ENCODE measurements at places on chromosomes 1 and 21.
A peak's percentile ranks its signal among the peaks of the same experiment; 100 is the strongest.

- no peaks in the 10 kb centered on the region for H3K4me1 ChIP-seq
- peaks cover 4% of the 10 kb centered on the region for H3K36me3 ChIP-seq
- H3K27me3 ChIP-seq: no peaks in the 10 kb centered on the region
- no peak overlapping the region for H3K27ac ChIP-seq
- no peak overlapping the region for H3K4me3 ChIP-seq
Observed at GRCh38 chr1:51648180-51649109, 31.6 kb downstream of the OSBPL9 start.

DNA sequence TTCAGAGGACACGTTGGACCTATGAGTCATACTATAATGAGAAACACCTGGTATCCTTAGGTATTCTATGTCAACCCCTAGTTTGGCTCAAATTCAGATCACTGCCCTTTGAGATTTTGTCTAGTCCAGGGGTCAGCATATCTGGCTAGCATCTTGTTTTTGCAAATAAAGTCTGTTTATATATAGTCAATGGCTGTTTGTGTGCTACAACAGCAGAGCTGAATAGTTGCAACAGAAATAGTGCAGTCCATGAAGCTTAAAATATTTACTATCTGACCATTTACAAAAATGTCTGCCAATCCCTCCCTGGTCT, 48.5 kb upstream of the EDEM3 start:
- H3K27me3 ChIP-seq: no peaks in the 10 kb centered on the region
- no peak overlapping the region for H3K4me3 ChIP-seq
- DNase-seq: no peak
- H3K4me1 ChIP-seq: peaks cover 2% of the 10 kb centered on the region
- H3K27ac ChIP-seq: no peak overlapping the region

GRCh38 chr1:6468729-6469461, 2.9 kb upstream of the TNFRSF25 start:
- no peak for DNase-seq
- H3K36me3 ChIP-seq: peaks cover 8% of the 10 kb centered on the region
- no peak overlapping the region for H3K4me3 ChIP-seq
- no peak overlapping the region for H3K27ac ChIP-seq

DNA sequence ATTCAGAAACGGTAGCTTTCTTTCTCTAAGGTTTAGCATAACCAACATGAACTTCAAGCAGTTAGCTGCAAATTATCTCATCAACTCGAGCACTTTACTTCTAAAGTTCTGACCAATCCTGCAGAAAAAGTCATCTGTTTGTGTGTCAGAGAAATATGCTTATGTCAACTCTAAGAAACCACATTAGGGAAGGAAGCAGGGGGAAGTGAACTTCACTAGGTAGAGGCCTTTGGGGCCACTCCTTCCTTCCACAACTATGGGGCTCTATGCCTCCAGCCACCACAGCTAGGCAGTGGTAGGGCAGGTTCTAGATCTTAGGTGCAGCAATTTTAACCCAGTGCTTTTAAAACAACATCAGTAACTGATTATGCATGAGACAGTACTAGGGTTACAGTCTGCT, 375.9 kb downstream of the DSCAM start:
- H3K27me3 ChIP-seq: no peaks in the 10 kb centered on the region
- no peak for DNase-seq
- no peak overlapping the region for H3K27ac ChIP-seq
- H3K4me3 ChIP-seq: no peak overlapping the region
- no peaks in the 10 kb centered on the region for H3K4me1 ChIP-seq
- H3K36me3 ChIP-seq: no peaks in the 10 kb centered on the region

GRCh38 chr1:145956781-145957442, 905 bp downstream of the LIX1L start:
- peaks cover 72% of the 10 kb centered on the region for H3K4me1 ChIP-seq
- peak overlapping the region; percentile 87 for H3K4me3 ChIP-seq
- H3K27me3 ChIP-seq: peaks cover 26% of the 10 kb centered on the region
- peak overlapping the region; percentile 95 for H3K27ac ChIP-seq
- H3K36me3 ChIP-seq: peaks cover 8% of the 10 kb centered on the region

GRCh38 chr1:202812176-202813026, 1.6 kb downstream of the PCAT6 start:
- DNase-seq: no peak
- peak overlapping the region; percentile 39 for H3K4me3 ChIP-seq
- H3K27me3 ChIP-seq: peaks cover 60% of the 10 kb centered on the region
- H3K27ac ChIP-seq: no peak overlapping the region
- no peaks in the 10 kb centered on the region for H3K36me3 ChIP-seq

- H3K27ac ChIP-seq: peak overlapping the region; percentile 6
- H3K4me3 ChIP-seq: no peak overlapping the region
- H3K27me3 ChIP-seq: no peaks in the 10 kb centered on the region
- H3K36me3 ChIP-seq: peaks cover 19% of the 10 kb centered on the region
Observed at GRCh38 chr1:149965440-149965839, 28.8 kb upstream of the MTMR11 start.

GRCh38 chr21:35652872-35653271, 407.5 kb downstream of the SETD4 start:
- no peak for DNase-seq
- H3K36me3 ChIP-seq: no peaks in the 10 kb centered on the region
- no peak overlapping the region for H3K4me3 ChIP-seq
- no peak overlapping the region for H3K27ac ChIP-seq

GRCh38 chr1:101346419-101346818, 109.6 kb downstream of the S1PR1 start:
- no peak for DNase-seq
- no peaks in the 10 kb centered on the region for H3K27me3 ChIP-seq
- H3K27ac ChIP-seq: peak overlapping the region; percentile 87
- peaks cover 16% of the 10 kb centered on the region for H3K36me3 ChIP-seq
- H3K4me3 ChIP-seq: peak overlapping the region; percentile 46

DNA sequence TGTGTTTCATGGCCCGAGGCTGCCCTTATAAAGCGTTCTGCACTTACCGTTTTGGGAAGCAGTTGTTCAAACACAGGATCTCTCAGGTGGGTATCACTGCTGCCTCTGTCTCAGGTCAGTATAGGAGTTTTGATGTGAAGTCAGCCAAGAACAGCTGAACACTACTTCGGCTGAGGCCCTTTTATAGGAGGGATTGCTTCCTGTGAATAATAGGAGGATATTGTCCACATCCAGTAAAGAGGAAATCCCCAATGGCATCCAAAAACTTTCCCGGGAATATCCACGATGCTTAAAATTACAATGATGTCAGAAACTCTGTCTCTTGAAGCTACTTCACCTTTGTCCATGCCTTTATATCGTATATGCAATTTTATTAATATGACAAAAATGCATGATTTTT, at the start of gene SELE:
SELE (minus strand) TSS at position 156 of the 400 bp plus-strand sequence. CDS start 467 bp downstream, outside the sequence.
- H3K36me3 ChIP-seq: no peaks in the 10 kb centered on the region
- H3K27me3 ChIP-seq: peaks cover 36% of the 10 kb centered on the region
- no peaks in the 10 kb centered on the region for H3K4me1 ChIP-seq
- DNase-seq: no peak
- H3K4me3 ChIP-seq: no peak within 1 kb of the TSS

DNA sequence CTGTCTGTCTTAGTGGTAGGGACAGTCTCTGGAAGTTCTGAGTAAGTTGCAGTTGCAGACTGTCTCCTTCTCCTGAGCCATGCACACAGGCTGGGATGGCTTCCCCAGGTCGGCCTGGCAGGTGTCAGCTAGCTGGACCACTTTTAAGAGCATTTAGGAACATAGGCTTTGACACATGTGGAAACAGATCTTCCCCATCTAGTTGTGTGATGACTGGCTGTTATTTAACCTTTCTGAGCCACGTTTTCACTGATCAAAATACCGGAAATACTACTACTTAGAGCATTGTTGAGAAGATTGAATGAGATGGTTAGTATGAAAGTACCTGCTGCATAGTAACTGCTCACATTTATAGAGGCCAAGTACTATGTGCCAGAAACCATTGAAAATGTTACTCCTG, 6.2 kb upstream of the MAPKAPK2 start:
- peaks cover 29% of the 10 kb centered on the region for H3K27me3 ChIP-seq
- DNase-seq: no peak
- H3K4me3 ChIP-seq: no peak overlapping the region

DNA sequence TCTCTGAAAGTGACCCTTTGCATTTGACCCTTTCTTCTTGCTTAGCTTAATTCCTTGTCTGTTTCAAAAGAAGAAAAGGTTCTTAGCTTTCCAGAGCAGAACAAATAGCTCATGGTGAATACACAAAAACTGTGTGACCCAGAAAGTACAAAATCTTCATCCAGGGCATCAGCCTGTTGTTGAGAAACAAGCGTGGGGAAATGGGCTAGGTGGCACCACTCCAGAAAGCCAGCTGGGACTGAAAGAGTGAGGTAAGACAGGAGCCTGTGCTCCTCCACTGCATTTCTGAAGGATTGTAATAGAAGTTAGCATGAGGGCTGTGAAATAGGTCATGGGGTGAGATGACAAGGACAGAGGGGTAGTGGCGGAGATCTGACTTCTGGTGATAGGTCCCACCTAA, 45.8 kb downstream of the CYP2J2 start:
- H3K27ac ChIP-seq: no peak overlapping the region
- no peak overlapping the region for H3K4me3 ChIP-seq
- no peak for DNase-seq
- peaks cover 5% of the 10 kb centered on the region for H3K36me3 ChIP-seq
- H3K27me3 ChIP-seq: no peaks in the 10 kb centered on the region

GRCh38 chr1:2645776-2646175, 13.0 kb upstream of the MMEL1 start:
- H3K27ac ChIP-seq: no peak overlapping the region
- H3K4me1 ChIP-seq: peaks cover 11% of the 10 kb centered on the region
- peak; percentile 19 for DNase-seq
- H3K27me3 ChIP-seq: peaks cover 27% of the 10 kb centered on the region

GRCh38 chr1:6962478-6962995, 177.3 kb downstream of the CAMTA1 start:
- H3K27ac ChIP-seq: no peak overlapping the region
- peaks cover 64% of the 10 kb centered on the region for H3K27me3 ChIP-seq
- DNase-seq: peak; percentile 52
- no peaks in the 10 kb centered on the region for H3K36me3 ChIP-seq
- H3K4me3 ChIP-seq: no peak overlapping the region

- H3K27ac ChIP-seq: no peak overlapping the region
- DNase-seq: no peak
- H3K4me1 ChIP-seq: no peaks in the 10 kb centered on the region
Observed at GRCh38 chr21:19268686-19269085, 865.1 kb upstream of the TMPRSS15 start.

- peaks cover 52% of the 10 kb centered on the region for H3K4me1 ChIP-seq
- peak overlapping the region; percentile 97 for H3K27ac ChIP-seq
- peak overlapping the region; percentile 86 for H3K4me3 ChIP-seq
- DNase-seq: no peak
- no peaks in the 10 kb centered on the region for H3K27me3 ChIP-seq
Observed at GRCh38 chr1:161046605-161047228, 940 bp upstream of the USF1 start.

GRCh38 chr1:208803011-208803811, 559.0 kb upstream of the PLXNA2 start:
- H3K27me3 ChIP-seq: no peaks in the 10 kb centered on the region
- H3K36me3 ChIP-seq: no peaks in the 10 kb centered on the region
- no peaks in the 10 kb centered on the region for H3K4me1 ChIP-seq
- no peak for DNase-seq

GRCh38 chr1:35668506-35668905, 27.2 kb upstream of the PSMB2 start:
- no peak for DNase-seq
- peaks cover 52% of the 10 kb centered on the region for H3K27me3 ChIP-seq
- no peaks in the 10 kb centered on the region for H3K36me3 ChIP-seq

DNA sequence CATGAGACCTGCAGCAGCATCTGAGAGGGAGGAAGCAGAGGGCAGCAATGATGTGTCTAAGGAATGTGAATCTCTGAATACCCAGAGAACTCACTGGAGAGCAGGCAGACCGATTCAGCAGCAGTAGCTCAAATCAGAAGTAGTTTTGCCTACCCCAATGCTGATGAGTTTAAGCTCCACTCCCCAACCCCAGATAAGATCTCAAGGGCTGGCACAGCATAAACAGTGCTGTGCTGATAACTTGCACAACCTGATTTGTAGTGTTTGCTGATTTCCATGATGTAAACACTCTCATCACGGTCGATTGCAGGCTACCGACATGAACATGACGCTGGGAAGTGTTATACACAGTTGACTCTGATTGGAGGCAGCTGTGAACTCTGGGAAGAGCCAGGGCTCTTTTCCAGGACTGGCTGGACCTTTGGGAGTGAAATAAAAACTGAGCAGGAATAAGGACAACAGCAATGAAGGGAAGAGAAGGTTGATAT, 11.2 kb upstream of the HMGCS2 start:
- H3K27ac ChIP-seq: no peak overlapping the region
- no peak for DNase-seq
- peaks cover 61% of the 10 kb centered on the region for H3K27me3 ChIP-seq
- H3K4me3 ChIP-seq: no peak overlapping the region
- H3K36me3 ChIP-seq: no peaks in the 10 kb centered on the region

- H3K4me1 ChIP-seq: peaks cover 7% of the 10 kb centered on the region
- H3K27me3 ChIP-seq: no peaks in the 10 kb centered on the region
- H3K4me3 ChIP-seq: no peak overlapping the region
- DNase-seq: no peak
- no peak overlapping the region for H3K27ac ChIP-seq
Observed at GRCh38 chr1:239744851-239745250, 346.8 kb upstream of the FMN2 start.

GRCh38 chr1:31593770-31594632, 17.7 kb downstream of the TINAGL1 start:
- DNase-seq: peak; percentile 81
- no peaks in the 10 kb centered on the region for H3K36me3 ChIP-seq
- peaks cover 42% of the 10 kb centered on the region for H3K27me3 ChIP-seq
- H3K27ac ChIP-seq: no peak overlapping the region
- H3K4me3 ChIP-seq: no peak overlapping the region
- no peaks in the 10 kb centered on the region for H3K4me1 ChIP-seq

DNA sequence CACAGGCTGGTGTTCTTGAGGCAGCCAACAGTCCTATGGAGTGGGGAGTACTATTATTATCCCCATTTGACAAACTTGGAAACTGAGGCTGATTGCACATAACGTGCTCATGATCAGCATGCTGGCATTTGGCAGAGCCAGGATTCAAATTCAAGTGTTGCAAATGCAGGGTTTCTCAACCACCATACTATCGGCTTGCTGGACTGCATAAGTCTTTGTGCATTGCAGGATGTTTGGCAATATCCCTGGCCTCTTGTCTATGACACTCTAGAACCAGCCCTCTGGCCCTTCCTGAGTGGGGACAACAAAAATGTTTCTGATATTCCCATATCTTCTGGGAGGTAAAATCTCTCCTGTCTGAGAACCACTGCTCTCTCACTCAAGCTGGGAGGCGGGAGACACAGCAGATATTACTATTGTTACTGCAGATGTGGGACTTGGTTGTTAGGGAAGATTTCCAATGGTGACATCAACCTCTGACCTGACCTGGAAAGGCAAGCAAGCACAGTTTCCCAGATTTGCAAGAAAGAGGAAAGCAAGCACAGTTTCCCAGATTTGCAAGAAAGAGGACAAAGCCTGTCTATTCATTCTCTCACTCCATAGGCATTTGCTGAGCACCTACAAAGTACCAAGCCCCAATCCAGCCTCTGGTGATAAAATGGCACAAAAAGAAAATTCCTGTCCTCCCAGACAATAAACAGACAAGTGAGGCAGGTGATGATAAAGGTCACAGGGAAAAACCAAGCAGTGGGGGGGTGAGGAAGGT, 1.0 kb upstream of the AADACL3 start:
- peaks cover 26% of the 10 kb centered on the region for H3K27me3 ChIP-seq
- no peaks in the 10 kb centered on the region for H3K4me1 ChIP-seq
- no peak overlapping the region for H3K27ac ChIP-seq

GRCh38 chr21:21076491-21076890, 78.3 kb downstream of the NCAM2 start:
- no peaks in the 10 kb centered on the region for H3K4me1 ChIP-seq
- no peak overlapping the region for H3K27ac ChIP-seq
- no peaks in the 10 kb centered on the region for H3K27me3 ChIP-seq
- H3K36me3 ChIP-seq: no peaks in the 10 kb centered on the region
- H3K4me3 ChIP-seq: no peak overlapping the region

Data from activated naive CD4-positive, alpha-beta T cell treated with anti-CD3 and anti-CD28 coated beads, Interleukin-2, amount 10 ng/mL, durations not matched to agents 7 days and 5 days (primary cell).